Activated CD4-positive, alpha-beta T cell treated with anti-CD3 and anti-CD28 coated beads, Interleukin-2, amount 50 U/mL, for 48 hours (primary cell): ENCODE measurements at places on chromosomes 6 and 20.

DNA sequence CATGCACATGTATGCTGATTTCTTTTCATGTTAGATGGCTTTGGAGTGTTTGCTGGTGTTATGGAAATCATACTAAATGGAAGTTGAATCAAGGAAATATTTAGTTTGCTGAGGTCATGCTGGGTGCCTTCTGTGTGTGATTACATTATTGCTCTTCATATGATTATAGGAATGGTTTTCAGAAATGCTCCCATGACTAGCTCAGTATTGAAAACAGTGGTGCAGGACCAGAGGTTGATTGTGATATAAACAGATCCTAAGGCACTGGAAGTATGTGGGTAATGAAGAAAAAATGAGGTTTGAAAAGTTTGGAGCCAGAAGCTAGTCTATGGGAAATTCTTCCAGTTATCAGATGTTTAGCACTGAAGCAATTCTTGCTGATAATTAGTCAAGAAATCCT, 693.1 kb downstream of the UTRN start:
- DNase-seq, result no peak

DNA sequence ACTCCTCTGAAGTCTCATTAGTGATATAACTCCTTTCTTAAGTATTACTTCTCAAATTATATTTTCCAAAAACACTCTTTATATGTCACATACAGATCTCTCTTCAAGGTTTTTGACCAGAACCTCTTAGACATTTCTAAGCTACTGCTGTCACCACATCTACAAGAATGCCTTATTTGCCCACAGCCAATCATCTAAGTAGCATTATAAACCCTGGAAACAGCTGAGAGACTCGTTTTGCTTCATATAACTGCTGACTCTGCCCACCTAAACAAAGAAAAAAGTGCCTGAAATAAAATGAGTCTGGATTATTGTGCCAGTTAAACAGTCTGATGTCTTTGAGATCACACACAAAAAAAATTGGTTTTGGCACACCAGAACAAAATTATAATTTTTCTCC, 165.9 kb downstream of the COL9A1 start:
- DNase-seq, result no peak

DNA sequence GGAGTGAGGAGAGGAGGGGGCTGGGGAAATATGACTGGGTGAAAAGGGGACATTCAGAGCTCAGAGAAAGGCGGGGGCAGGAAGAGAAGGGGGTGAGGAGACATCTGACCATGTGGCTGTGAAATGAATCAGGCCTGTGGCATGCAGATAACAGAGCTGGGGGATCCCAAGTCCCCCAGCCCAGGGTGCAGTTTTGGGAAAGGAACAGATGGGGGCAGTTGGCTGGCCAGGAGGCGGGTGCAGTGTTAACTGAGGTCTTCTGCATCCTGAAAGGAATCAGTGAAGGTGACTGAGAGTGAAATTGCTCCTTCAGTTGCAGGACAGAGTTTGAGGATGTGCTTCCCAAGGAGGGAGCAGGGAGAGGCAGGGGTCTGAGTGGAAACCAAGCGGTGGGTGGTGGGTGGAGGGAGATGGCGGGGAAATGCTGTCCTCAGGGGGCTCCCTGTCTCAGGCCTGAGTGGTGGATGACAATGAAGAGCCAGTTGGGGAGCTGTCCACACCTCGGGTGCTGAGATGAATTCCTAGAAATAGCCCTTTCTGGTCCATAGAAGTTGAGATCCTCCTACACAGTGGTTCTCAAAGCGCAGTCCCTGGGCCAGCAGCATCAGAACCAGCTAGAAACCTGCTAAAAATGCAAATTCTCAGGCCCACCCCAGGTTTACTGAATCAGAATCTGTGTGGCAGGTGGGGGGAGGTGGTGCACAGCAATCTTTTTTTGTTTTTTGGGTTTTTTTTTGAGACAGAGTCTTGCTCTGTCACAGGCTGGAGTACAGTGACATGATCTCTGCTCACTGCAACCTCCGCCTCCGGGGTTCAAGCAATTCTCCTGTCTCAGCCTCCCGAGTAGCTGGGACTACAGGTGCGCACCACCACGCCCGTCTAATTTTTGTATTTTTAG, 26.0 kb upstream of the CCDC167 start:
- DNase-seq, result no peak

GRCh38 chr6:169620171-169621130, 81.4 kb downstream of the WDR27 start:
- DNase-seq, result no peak

- peak; percentile 49 for DNase-seq
Observed at GRCh38 chr6:52063584-52064344, 23.6 kb downstream of the PKHD1 start.

DNA sequence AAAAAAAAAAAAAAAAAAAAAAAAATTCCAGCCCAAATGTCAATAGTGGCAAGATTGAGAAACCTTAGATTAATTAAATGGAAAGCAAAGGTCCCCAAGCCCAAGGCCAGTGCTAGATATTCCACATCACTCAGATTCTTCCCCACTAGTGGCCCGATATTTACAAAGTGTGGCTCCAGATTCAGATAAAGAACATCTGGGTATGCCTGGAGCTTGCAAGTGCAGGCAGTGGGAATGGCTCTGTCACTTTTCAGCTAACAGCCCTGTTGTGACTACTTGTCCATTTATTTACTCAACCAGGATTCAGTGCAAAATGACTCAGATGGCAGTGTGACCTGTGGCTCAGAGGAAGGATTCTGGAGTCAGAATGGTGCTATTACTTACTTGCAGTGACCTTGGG, 8.2 kb upstream of the KCNB1 start:
- DNase-seq, result no peak

- DNase-seq, result no peak
Observed at GRCh38 chr6:155039618-155040017, 44.5 kb downstream of the TIAM2 start.

DNA sequence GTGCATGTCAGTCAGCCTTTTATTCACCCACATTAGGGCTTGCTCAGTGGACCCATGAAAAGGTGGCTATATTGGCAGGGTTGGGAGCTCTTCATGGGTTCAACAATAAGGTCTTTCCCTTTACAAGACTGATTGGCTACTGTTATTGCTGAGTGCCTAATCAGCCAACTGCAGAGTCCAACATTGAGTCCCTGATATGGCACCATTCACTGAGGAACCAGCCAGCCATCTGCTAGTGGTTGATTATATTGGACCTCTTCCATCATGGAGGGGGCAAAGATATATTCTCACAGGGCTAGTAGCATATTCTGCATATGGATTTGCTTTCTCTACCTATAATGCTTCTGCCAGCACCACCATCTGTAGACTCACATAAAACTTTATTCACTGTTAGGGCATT, 69.9 kb downstream of the CDKAL1 start:
- DNase-seq, result no peak

- DNase-seq, result no peak
Observed at GRCh38 chr6:73738367-73739028, 42.5 kb downstream of the CD109 start.

DNA sequence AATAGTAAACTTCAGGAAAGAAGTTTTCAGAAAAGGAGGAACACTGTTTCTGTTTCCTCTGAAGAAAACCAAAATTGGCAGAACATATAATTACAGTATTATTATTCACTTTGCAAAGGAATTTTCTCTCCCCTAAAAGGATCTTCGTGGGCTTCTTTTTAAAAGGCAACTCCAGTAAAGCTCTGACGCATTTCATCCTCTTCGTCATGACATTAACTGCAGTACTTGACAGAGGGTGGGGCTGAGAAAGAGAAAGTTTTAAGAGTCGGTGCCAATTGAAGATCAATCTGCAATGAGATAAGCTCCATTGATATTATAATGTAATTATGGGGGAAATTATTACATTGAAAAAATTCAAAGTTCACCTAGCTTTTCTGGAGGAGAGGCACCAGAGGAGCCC, 75.8 kb downstream of the MYB start:
- no peak for DNase-seq

DNA sequence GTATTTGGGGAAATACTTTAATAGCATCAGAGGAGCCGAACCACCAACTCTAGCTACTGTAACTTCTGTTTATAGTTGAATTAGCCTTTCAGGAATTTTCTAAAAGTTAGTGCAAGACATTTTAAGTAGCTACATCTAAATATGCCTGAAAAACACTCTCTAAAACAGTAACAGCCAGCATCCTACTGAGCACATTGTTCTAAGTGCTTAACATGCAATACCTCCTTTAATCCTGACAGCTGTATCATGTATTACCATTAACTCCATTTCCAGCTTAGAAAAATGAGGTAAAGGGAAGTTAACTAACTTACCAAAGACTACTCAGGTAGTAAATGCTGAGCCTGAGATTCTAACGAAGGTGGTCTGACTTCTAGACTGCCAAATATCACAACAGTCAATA, 120.7 kb downstream of the DST start:
- no peak for DNase-seq

GRCh38 chr6:109506841-109507240, 23.8 kb upstream of the ZBTB24 start:
- DNase-seq, result no peak

DNA sequence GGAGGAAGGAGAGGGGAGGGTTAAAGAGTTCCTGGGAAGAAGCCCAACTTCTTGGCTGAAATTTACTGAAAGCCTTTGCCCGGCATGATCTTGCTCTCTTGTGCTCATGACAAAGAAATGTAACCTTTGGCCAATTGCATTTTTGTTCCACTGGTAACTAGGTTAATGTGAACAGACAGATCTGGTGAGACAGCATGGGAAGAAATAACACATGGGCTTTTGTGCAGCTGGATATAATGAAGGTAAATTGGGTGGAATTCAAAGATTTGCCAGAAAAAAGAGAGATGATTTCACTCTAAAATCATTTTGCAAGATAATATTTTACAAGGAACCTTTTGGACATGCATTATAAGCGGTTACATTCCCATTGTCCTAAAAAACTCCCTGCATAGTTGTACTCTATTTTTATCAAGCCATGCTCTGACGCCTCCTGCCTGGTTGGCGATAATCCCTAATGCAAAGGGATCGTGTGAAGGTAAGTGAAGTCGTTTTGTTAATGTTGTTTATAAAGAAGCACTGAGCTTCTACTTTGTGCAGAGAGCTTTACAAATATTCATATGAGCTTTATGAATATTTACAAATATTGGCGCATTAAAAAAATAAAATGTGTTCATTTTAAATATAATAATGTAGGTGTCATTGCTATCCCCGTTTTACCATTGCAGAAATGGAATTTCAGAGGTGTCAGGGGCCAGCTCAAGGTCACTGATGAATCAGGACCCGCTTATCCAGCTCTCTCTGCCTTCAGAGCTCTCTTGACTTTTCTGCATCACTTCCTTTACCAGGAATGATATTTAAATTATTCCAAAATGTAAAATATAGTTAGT, 161.3 kb upstream of the AGPAT4 start:
- no peak for DNase-seq

DNA sequence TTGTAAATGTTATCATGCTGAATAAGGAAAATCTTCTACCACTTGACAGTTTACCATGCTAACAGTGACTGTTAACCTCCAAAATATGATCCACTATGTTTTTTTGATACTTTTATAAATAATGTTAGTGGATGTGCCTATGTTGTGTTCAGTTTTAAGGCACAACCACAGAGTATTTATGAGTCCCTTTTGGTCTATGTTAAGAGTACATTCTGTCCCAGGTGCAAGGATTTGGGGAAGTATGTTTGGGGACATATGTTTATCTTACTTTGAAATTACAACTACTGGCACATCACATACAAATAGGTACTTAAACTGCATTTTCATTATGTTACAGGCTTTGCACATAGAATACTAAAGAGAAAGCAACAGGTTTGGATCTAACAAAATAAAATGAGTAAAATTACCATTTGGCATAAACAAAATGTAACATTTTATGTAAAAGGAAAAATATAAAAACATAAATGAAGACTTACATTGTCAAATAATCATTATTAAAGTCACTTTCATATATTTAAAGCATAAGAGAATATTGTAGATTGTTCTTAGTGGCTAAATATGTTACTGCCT, 71.2 kb downstream of the SESN1 start:
- DNase-seq, result no peak

DNA sequence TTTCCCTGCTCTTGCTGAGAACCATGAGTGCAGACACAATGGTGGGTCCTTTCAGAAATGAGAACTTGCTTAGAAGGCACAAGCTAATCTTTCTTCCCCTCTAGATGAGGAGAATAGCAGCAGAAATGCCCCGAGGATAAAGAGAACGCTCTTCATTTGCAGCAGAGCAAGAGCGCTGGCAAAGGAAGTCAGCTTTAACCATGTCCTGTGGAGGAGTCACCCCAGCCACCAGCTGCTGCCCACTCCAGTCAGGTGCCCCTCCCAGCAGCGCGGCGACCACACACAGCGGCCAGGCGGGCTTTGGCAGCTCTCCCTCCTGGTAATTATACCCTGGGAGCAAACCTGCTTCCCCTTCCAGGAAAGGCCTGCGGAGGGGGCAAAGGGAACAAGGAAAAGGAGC, 42.4 kb upstream of the EMILIN3 start:
- no peak for DNase-seq

- DNase-seq, result no peak
Observed at GRCh38 chr6:70549327-70549726, 17.4 kb upstream of the SDHAF4 start.

GRCh38 chr6:68628161-68628560, 6.9 kb upstream of the ADGRB3 start:
- DNase-seq, result no peak

- DNase-seq, result no peak
Observed at GRCh38 chr20:14878676-14879019, 541.2 kb upstream of the FLRT3 start.

DNA sequence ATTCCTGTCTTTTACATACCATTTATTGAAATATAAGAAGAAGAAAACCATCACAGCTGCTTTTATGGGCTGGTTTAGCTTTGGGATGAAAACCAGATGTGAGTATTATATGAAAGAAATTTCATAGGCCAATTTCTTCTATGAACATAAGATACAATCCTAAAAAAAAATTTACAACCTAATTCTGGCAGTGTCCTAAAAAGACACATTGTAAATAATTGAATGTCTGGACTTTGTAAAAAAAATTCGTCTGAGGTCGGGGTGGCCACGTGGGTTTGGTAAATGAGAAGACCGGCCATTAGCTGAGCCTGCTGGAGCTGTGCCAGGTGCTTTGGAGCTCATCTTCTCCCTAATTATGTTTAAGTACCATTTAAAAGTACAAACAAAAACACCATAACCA, 26.8 kb downstream of the DACT2 start:
- no peak for DNase-seq

DNA sequence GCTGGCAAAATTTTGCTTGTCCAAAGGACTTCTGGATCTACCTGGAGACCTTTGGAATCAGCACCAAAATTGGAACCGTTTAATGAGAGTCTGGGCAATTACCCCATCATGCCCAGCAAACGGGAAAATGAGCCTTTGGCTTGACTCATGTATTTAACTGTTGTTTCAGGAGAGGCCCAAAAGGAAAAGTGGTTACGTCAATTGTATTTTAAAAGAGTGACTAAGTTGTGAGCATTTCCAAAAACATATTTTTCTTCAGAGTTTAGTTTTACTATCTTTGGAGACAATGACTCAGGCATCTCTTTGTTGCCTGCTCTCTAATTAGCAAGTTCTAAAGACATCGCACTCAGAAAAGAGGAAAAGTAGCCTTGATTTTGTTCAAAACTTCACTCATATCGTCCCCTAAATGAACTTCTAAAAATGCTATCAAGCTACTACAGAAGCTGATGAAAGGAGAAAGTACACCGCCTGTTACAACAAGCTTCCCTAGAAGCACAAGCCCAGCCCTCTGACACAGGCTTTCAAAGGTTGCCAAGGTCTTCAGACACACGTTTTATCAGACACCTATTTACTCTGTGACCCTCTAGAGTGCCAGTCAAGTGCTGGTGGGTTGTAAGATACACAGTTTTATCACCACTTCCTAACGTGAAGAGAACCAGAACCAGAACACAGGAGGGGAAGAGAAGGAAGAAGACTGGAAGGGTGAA, 146.2 kb downstream of the TBX18 start:
- no peak for DNase-seq
